ENCODE measurements at places on chromosomes 3 and 15.

DNA sequence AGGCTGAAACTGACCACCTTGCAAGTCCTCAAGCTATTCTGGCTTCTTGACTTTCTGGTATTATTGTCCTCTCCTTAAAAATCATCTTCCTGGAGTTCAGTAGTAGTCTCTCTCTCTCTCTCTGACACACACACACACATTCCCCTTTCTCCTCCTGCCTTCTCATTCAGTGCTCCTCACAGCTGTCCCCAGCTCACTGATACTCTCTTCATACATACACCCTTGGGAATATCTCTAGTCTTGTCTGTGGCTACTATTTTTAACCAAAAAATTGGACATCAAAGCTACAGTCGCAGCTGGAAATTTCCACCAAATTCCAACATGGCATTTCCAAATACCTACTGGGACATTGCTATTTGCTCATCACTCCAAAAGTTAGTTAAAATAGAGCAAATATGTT, 178.9 kb downstream of the ECT2 start:
- no peak for DNase-seq

- no peak for DNase-seq
Observed at GRCh38 chr15:80550908-80551260, 144.2 kb upstream of the ABHD17C start.

DNA sequence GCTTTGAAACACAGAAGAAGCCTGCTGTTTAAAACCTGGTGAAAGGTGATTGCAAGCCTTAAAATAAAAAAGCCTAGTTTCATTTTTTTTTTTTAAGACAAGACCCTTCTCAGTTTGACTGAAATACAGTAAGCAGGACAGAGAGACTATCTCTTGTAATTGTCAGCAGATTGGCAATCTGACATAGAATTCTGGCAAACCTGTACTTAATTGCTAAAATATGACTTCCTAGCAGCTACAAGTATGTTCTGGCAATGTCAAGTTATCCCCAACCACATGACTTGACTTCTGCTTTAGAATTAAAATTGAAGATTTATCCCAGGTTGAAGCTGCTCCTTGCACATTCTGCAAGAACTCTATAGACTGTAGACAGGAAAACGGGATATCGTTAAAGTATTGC, 232.8 kb upstream of the NR2F2 start:
- no peak for DNase-seq

- DNase-seq = no peak
Observed at GRCh38 chr15:73028831-73029451, 23.3 kb upstream of the NEO1 start.

DNA sequence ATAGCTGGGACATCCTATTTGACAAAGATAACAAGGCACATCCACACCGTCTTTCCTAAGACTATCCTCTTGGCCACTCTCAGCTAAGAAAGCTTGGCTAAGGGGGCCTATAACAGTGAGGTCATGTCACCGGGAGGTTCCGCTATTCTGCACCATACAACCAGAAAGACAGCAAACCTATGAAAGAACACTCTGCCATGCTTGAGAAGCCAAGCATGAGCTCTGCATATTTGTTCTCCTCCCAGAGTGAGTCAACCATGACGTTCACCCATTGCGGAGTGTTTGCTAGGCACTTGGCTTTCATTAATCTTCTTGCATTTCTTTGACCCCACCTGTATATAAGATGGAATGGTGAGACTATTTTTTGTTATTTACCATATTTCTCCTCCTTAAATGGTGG, 141.2 kb downstream of the GMNC start:
- DNase-seq = no peak

- no peak for DNase-seq
Observed at GRCh38 chr3:155745795-155746550, 1.1 kb upstream of the PLCH1 start.

GRCh38 chr15:36970522-36970921, 129.8 kb downstream of the MEIS2 start:
- DNase-seq = no peak

DNA sequence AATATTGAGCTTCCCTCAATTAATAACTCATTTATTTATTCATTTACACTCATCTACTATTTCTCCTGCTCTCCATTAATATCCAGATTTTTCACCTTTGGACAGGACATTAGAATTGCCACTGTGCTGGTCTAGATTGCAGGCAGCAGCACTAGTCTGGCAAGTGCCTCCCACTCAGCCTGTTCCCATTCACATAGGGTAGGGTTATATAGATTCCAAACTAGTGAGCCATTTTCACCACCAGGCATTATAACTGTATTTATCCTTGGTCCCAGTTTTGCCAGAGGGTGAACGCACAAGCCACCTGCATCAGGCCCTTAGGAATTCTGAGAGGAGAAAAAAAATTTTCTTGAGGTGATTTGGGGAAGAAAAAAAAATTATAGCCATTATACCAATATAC, 44.5 kb downstream of the ANAPC13 start:
- DNase-seq = no peak

- DNase-seq = no peak
Observed at GRCh38 chr15:31758126-31758525, 272.2 kb upstream of the CHRNA7 start.

DNA sequence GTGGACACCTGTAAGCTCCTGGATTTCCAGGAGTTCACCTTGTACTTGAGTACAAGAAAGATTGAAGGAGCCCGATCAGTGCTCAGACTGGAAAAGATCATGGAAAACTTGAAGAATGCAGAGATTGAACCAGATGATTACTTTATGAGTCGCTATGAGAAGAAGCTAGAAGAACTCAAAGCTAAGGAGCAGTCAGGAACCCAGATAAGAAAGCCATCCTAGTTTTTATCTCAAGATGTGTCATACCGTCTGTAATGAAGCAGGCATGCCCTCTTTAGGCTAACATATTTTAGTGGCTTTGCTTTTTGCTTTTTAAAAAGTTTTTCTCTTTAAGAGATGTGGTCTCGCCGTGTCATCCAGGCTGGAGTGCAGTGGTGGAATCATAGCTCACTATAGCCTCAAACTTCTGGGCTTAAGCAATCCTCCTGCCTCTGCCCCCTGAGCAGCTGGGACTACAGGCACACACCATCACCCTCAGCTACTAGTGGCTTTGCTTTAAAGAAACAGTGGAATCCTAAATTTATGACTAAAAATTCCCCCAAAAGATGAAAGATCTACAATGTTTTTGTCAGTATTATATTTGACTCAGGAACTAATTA, 28.1 kb downstream of the EXOG start:
- no peak for DNase-seq

DNA sequence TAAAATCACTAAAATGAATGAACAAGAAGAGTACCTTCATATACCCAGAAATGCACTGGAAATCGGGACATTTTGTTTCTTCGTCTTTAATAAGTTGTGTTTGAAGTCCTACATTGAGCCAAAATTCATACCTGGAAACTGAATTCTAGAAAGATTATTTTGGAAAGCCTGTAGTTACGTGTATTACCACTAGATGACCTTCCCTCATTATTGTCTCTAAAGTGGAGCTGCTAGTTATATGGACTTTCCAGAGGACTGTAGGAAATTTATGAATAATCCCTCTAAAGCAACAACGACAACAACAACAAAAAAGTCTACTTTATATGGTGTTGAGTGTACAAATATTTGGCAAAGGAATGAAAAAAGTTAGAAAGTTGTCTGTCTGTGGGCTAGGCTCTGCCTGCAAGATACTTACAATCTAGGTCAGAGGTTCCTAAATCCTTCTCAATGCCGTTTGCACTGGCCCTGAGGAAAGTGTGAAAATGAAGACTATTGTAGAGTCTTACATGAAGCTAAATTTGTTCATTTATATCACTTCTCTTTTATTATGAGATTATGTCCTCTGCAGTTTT, 234.8 kb upstream of the NR2E3 start:
- DNase-seq = no peak

GRCh38 chr3:189395825-189396224, 224.1 kb downstream of the TPRG1 start:
- no peak for DNase-seq

GRCh38 chr3:195123281-195123691, 147.7 kb downstream of the XXYLT1 start:
- no peak for DNase-seq

GRCh38 chr15:50496692-50497091, 49.8 kb downstream of the USP50 start:
- no peak for DNase-seq

- no peak for DNase-seq
Observed at GRCh38 chr3:49628249-49628648, 45.9 kb upstream of the APEH start.

- DNase-seq = no peak
Observed at GRCh38 chr15:74156678-74157411, 16.7 kb upstream of the ISLR start.

- DNase-seq = no peak
Observed at GRCh38 chr3:51703761-51704510, 2.9 kb upstream of the GRM2 start.

GRCh38 chr3:159763011-159763601, 225.5 kb upstream of the IL12A start:
- DNase-seq = no peak

GRCh38 chr15:90481023-90481422, 48.7 kb upstream of the CRTC3 start:
- DNase-seq = no peak

DNA sequence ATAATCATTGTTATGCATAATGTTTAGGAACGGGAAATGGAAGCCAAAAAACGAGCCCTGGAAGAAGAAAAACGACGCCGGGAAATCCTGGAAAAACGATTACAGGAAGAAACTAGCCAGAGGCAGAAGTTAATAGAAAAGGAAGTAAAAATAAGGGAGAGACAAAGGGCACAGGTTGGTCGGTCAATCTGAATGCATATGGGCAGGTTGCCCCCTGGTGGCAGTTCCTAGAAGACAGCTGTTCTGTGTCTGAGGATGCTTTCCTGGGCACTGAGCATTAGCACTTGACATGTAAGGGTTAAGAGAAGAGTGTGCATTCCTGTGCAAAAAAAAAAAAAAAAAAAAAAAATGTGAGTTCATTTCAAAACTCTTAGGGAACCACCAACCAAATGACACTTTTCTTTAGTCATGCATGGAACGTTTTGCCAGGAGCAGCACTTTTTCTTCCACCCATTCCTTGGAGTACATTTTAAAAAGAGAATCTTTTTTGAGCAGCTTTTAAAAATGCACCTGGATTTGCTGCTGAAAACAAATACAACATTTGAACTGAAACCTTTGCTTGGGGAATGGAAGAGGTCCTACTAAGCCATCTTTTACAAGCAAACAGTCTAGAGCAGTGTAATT, 11.1 kb upstream of the ABHD10 start:
- peak; percentile 79 for DNase-seq

- DNase-seq = no peak
Observed at GRCh38 chr3:51224843-51225242, 160.2 kb upstream of the MANF start.

DNA sequence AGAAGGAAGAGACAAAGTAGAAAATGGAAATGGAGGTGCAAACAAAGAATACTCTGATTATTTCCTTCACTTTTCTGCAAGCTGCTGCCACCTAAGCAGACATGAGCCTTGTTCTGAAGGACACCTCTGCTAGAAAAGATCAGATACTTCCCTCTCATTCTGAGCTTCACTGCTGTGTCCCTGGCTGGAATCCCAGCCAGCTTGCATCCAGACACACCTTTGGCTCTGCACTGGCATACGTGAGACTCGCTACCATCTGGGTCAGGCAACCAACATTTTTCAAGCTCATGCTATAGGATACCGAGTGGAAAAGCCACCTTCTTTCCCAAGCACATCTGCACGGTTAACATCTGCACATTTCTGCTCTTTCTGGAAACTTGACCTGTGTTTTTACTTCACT, 166.7 kb upstream of the SUCLG2 start:
- no peak for DNase-seq

GRCh38 chr3:196144383-196145105, 62.7 kb upstream of the TFRC start:
- no peak for DNase-seq

- DNase-seq = no peak
Observed at GRCh38 chr3:143644370-143645089, 203.7 kb downstream of the SLC9A9 start.

- no peak for DNase-seq
Observed at GRCh38 chr3:186529201-186529999, 14.8 kb downstream of the CRYGS start.

DNA sequence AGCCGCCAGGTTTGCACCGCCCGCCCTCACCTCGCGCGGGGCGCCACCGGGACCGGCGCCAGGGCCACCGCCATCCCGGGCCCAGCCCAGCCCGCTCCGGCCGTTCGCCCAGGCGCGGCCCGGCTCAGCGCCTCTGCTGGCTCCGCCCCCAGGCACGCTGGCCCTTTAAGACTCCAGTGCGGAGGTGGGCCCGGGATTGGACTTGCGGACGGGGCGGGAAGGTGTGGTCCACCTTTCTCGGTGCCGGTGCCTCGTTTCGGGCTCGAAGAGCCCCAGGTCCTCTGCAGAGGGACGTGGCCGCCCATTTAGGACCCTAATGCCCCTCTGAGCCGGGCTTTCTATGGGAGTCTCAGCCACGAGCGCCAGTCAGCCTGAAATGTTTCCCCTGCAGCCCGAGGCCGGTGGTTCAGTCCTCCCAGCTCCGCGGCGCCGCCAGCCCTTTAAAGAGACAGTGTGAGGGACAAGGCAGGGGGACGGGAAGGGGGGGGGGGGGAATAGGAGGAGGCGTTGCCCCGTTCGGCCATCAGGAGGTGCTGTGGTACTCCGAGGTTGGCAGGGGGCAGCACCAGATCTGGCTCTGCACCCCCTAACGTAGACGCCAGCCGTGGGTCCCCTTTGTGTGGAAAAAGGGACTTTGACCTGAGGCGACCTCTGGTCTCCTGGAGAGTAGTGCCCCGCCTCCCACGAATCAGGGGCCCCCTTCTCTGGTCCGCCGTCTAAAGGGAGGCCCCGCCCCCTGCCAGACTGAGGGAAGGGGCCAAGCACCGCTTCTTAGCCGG, 1.0 kb downstream of the HYAL2 start:
- DNase-seq = peak; percentile 68

DNA sequence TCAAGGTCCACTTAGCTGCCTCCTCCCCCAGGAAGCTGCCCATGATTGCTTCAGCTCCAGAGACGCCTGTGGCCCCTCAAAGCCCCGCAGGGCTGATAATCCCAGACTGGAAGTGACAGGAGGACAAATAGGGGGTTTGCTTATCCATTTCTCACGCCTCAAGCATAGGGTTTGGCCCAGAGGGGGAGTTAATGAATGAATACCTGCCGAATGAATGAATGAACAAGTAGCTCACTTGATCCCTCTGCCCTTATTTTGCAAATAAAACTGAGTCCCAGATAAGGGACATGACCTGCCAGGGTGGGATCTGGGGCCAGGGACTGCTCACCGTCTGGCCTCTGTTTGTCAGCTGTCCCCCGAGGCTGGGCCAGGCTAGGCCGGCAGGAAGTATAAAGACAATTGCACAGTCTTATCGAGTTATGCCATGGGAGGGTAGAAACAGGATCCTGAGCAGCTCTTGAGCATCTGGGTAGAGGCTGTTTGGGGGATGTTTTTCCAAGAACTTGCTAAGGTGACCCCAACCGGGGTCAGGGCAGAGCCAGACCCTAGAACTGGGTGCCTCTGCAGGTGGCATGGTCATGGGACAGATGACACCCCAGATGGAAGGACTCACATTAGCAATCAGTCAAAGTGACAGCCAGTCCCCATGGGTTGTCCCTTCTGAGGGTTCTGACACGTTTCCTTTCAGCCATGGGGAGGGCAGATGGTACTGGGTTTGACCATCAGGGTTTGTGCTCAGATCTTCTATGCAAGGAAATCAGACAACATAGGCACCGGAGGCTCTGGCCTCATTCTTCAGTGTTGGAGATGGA, 45.0 kb downstream of the IQSEC1 start:
- no peak for DNase-seq

GRCh38 chr15:71937650-71938311, 127.4 kb downstream of the NR2E3 start:
- DNase-seq = no peak

Data from stimulated activated CD4-positive, alpha-beta T cell treated with anti-CD3 and anti-CD28 coated beads, Interleukin-1b, Interleukin-23, amount 100 ng/mL, for 4 hours (primary cell).